GM12891 (cell line): ENCODE measurements at places on chromosomes 1 and 21.

- no peak for DNase-seq
These were observed 320.7 kb downstream of the RRAGC start for GRCh38 chr1:38538834-38539233.

DNA sequence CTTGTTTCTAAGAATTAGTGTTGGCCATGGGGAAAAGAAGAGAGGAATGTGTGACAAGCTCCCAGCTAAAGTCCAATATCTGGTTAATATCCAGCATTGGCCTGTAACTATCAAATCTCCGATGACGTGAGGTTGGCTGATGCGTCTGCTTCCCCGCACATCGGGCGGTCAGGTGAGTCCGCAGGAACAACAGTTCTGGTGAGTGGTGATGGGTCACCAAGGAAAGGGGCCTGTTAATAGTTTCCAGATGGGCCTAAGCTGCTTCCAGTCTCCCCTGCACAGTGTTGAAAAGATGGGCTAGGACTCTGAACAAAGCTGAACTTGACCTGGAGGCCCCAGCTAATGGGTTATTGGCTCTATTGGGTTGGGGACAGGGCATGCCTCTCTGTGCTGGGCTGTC lies 193.1 kb upstream of the EDN2 start:
- DNase-seq, result no peak

GRCh38 chr1:241423541-241424479 lies 66.8 kb upstream of the RGS7 start:
- peak; percentile 14 for DNase-seq

DNA sequence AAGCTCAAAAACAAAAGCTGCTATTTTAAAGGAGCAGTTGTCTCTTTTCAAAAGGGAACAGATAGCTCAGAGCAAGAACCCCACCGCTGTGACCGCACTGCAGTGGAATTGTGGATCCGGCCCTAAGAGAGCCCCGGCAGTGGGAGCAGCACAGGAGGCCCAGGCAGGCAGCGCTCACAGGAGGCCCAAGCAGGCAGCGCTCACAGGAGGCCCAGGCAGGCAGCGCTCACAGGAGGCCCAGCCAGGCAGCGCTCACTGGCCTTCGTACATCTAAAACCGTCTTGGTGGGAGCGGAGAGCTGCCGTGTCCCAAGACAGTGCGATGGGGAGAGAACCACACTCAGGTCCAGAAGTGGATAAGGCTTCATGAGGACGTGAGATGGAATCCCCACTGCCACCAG lies 4.0 kb downstream of the TFF3 start:
- DNase-seq, result no peak

GRCh38 chr1:86507935-86508582 lies 38.8 kb upstream of the CLCA4 start:
- DNase-seq, result no peak

DNA sequence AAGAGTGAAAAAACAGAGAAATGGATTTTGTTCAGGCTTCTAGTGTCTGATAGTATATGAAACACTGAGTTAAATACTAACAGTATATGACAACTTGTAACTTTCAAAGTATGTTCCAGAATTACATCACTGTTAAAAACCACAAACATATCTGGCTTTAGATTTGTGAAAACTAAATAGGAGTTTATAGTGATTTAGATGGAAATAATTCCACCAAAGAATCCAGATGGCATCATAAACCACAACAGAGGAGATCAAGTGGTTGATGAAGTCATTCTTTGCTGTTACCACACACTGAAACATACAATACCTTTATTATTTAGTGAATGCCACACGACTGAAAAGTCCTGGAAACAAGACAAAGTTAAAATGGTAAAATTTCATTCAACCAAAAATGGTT lies 37.2 kb downstream of the ALG14 start:
- DNase-seq, result no peak

DNA sequence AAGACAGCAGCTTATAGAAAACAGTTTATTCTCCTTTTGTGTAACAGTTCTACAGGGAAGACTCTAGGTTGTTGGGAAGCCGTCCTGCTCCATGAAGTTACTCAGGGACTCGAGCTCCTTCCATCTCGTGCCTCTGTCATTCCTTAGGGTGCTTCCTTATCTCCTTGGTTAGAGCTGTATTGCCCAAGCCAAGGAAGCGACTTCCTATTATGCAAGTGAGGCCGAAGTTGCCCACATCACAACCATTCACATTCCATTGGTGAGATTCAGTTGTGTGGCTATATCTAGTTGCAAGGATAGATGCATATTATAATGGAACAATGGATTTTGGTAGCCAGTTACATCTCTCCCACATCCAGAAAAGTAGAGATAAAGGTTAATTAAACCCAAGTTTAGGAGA lies 9.0 kb downstream of the GSTM5 start:
- DNase-seq, result no peak

GRCh38 chr1:30195424-30196134 lies 527.8 kb downstream of the MATN1 start:
- DNase-seq, result no peak

GRCh38 chr1:45769261-45769932 lies 18.9 kb upstream of the IPP start:
- no peak for DNase-seq

GRCh38 chr1:190551638-190552037 lies 74.0 kb upstream of the BRINP3 start:
- no peak for DNase-seq

- no peak for DNase-seq
These were observed 41.0 kb downstream of the KCNH1 start for GRCh38 chr1:211092955-211093354.

DNA sequence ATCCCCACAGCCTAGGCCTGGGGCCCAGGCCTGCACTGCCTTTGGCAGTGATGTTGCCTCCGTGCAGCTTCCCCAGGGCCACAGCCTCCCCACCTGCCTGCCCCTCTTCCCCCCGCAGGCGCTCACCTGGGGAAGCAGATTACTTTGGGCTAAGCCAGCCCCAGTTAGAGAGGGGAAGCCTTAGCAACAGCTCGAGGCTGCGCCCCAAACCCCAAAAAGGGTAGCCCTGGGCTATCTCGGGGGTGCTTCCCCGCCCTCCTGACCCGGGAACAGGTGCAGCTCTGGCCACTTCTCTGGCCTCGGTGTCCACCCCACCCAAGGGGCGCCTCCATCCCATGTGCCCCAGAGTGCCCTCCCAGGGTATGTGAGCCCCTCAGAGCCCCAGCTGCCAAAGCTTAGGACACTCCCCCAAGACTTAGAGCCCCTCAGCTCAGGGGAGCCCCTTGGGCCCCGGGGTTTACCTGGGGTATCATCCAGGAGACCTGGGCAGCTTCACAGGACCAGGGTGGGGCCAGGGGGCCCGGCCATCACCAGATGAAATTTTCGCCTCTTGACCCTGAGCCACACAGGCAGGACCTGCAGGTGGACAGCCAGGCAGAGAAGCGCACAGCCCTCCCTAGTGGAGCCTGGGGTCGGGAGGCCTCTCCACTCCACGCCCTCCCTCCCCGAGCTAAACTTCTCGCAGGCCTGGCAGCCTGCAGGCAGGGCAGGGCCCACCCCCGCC lies 3.3 kb upstream of the TTC34 start:
- no peak for DNase-seq

GRCh38 chr1:11980676-11980972 lies 380 bp downstream of the MFN2 start:
- no peak for DNase-seq

GRCh38 chr1:198734323-198735008 lies 95.6 kb downstream of the PTPRC start:
- DNase-seq, result peak; percentile 1

DNA sequence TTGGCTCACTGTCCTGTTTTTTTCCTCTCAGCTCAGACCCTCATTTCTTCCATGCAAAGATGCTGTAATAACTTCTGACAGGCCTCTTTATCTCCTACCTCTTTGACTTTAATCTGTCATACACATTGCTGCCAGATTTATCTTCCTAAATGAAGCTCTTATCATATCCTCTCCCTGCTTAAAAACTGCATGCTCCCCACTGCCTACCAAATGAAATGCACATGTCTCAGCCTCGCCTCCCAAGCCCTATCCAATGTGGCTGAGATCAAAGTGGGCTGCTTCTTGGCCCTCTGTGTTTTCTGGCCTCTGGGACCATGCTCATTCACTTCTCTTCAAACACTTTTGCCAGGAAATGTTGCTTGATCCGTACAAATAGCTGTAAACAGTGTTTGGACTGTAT lies 38.3 kb downstream of the IRF2BP2 start:
- DNase-seq, result no peak

GRCh38 chr21:43778469-43779335 lies 2.6 kb upstream of the CSTB start:
- no peak for DNase-seq

- no peak for DNase-seq
These were observed 72.1 kb downstream of the NEK7 start for GRCh38 chr1:198228925-198229324.

GRCh38 chr1:165073185-165074007 lies 283.1 kb downstream of the LMX1A start:
- DNase-seq, result peak; percentile 12

GRCh38 chr21:16587681-16588375 lies 858.0 kb downstream of the USP25 start:
- DNase-seq, result no peak

- DNase-seq, result no peak
These were observed 60.6 kb upstream of the AKT3 start for GRCh38 chr1:243910607-243911006.

GRCh38 chr1:8002329-8002910 lies 23.7 kb downstream of the ERRFI1 start:
- DNase-seq, result no peak

- DNase-seq, result no peak
These were observed 876 bp upstream of the CHML start for GRCh38 chr1:241640867-241641622.

DNA sequence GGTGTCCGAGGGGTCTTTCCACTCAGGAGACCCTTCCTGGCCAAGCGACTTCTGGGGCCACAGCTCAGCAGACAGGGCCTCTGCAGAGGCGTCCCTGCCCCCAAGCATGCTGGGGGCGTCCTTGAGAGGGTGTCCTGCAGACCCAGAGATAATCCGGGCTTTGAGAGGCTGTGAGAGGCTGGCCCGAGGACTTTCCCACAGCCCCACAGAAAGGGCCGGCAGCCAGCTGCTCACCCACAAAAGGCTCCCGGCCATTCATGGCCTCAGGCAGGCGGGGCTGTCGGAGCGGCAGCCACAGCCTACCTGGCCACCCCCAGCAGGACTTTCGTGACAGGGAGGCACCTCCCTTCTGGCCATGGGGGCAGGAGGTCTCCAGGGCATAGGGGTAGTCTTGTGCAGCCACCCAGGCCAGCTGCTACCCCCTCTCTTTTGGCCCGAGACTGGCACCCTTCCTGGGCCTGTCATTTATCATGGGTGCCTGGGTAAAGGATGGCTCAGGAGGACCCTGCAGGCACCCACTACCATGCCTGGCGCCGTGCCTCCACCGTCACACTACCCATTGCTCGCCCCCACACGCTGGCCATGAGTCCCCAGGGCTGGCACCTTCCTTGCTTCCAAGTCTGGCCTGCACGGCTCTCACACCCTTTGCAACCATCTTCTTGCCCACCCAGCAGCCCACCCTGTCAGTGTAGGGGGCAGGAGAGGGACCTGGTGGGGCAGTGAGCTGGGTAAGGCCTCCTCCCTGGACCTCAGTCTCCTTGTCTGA lies 11.1 kb upstream of the TNFRSF14 start:
- DNase-seq, result no peak

DNA sequence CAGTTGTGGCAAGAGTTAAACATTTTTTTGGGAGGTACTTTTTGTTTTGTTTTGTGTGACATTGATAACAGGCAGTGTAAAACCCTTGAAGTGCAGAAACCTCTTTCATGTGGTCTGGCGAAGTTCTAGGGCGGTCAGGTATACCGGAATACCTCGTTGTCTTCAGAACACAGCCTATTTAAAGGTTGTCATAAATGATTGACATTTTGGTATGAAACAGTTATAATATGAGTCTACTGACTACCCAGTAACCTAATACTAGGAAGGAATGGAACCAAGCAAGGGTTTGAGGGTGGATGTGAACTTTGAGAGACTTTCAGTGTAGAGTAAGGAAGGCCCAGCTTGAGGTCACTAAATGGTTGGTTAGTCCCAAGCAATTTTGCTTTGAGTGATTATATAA lies 40.5 kb downstream of the PATJ start:
- DNase-seq, result no peak

DNA sequence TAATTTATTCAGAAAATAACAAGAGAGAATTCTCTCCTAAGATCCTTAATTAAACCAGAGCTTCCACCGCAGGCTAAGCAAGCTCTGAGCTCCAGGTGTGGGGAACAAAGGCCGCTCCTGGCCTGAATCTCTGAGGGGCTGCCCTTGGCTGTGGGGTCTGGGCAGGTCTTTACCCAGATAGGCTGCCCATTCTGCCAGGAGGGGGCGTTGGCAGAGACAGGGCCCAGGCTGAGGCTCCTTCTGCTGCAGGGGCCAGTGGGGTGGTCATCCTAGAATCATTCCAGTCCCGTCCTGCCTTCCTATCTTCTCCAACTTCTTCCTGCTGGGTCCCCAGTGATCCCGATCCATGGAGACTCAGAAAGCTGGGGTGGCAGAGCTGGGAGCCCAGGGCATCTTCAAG lies 82.9 kb upstream of the POU3F1 start:
- no peak for DNase-seq

GRCh38 chr1:74629283-74629682 lies 44.3 kb downstream of the ERICH3 start:
- no peak for DNase-seq

GRCh38 chr1:16248603-16249516 lies 11.9 kb upstream of the CPLANE2 start:
- DNase-seq, result peak; percentile 56

GRCh38 chr1:20168564-20169491 lies 17.1 kb upstream of the UBXN10 start:
- no peak for DNase-seq

DNA sequence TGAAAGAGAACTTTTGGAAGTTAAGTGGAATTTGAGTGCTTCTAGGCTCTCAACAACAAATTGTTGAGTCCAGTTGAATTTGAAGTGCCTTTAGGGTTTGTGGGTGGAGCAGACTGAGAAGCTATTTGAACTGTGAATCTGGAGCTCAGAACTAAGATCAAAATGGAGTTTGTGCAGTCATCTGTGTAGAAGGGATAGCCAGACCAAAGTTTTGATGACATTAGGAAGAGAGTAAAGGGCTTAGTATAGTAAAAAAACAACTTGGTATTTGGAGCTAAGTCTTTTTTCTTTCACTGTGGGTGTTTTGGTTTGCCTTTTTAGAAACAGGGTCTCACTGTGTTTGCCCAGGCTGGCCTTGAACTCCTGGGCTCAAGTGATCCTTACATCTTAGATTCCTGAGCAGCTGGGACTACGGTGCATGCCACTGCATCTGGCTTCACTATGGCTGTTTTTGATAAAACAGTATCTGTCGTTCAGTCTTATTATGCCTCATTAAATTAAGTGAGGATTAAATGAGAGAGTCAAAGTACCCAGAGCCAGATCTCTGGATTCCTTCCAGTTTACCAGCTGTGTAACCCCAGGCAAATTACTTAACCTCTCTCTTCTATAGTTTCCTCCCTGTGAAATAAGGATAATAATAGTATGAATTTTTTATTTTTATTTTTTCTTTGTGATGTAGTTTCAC lies 20.0 kb downstream of the HDAC1 start:
- DNase-seq, result no peak
